ENCODE measurements at places on chromosomes 4 and X. TPM values are rescaled to one million over a fixed set of nuclear protein-coding genes. Genes with fewer than 3 reads are reported as not detected.

HCCS gene
- total RNA-seq: 11.8 TPM

GSPT2 gene
- 6.2 TPM for total RNA-seq

CXCL3 gene
- total RNA-seq: 3.7 TPM

PNMA5 gene
- not detected for total RNA-seq

PLXNB3 gene
- 4.4 TPM for total RNA-seq

CT47A1 gene
- total RNA-seq: not detected

SPATA18 gene
- total RNA-seq: 15.4 TPM

SYTL4 gene
- total RNA-seq: 2.6 TPM

OPRPN gene
- not detected for total RNA-seq

SRPK3 gene
- total RNA-seq: 0.39 TPM

TET2 gene
- total RNA-seq: 15.4 TPM

WDR44 gene
- 15.2 TPM for total RNA-seq

HPGD gene
- total RNA-seq: 5.5 TPM

FGD1 gene
- 8.5 TPM for total RNA-seq

NLGN4X gene
- total RNA-seq: not detected

ARHGAP10 gene
- 45.7 TPM for total RNA-seq

HERC5 gene
- total RNA-seq: 1.4 TPM

NHSL2 gene
- 0.78 TPM for total RNA-seq

Data from subcutaneous preadipocyte (primary cell).